ENCODE measurements at places on chromosomes 4 and X. TPM values are rescaled to one million over a fixed set of nuclear protein-coding genes. Genes with fewer than 3 reads are reported as not detected.

MAP7D2 gene
- under 0.01 TPM for total RNA-seq

SMIM20 gene
- total RNA-seq = 36.4 TPM

HSFX2 gene
- total RNA-seq = not detected

ANXA5 gene
- total RNA-seq = 1,296 TPM

EGF gene
- total RNA-seq = 1.0 TPM

PNMA6F gene
- total RNA-seq = not detected

TCEAL3 gene
- total RNA-seq = 17.7 TPM

RIBC1 gene
- 0.99 TPM for total RNA-seq

LDOC1 gene
- total RNA-seq = 6.8 TPM

TRAM1L1 gene
- 4.2 TPM for total RNA-seq

SLC10A4 gene
- 0.15 TPM for total RNA-seq

MAPK10 gene
- 35.8 TPM for total RNA-seq

SSX1 gene
- not detected for total RNA-seq

MGAT4D gene
- total RNA-seq = under 0.01 TPM

TLR3 gene
- 7.8 TPM for total RNA-seq

PAK3 gene
- total RNA-seq = 1.2 TPM

HS3ST1 gene
- total RNA-seq = under 0.01 TPM

TRIM61 gene
- 5.0 TPM for total RNA-seq

PNPLA4 gene
- 16.0 TPM for total RNA-seq

SSX2 gene
- not detected for total RNA-seq

ASB5 gene
- 1.2 TPM for total RNA-seq

HERC3 gene
- total RNA-seq = 24.7 TPM

LONRF3 gene
- total RNA-seq = 0.33 TPM

MAGEB1 gene
- total RNA-seq = not detected
